ENCODE measurements at places on chromosomes 12 and 14.
A peak's percentile ranks its signal among the peaks of the same experiment; 100 is the strongest.

DNA sequence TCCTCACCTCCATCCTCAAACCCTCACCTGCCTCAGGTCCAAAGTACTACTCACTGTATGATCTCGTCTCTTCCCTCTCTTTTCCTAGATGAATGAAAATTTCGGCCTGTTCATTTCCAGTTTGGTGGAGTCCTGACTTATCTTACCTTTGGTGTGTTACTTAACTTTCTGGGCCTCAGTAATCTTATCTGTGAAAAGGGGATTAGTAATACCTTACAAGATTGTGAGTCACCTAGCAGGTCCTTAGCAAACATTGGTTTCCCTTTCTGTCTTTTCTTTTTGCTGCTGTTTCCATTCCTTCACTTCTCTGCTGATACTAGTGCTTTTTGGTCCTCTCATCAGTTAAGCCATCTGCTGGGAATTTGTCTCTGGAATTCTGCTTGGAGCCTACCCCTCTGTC is 52.8 kb downstream of the AKAP6 start:
- DNase-seq = peak; percentile 48

DNA sequence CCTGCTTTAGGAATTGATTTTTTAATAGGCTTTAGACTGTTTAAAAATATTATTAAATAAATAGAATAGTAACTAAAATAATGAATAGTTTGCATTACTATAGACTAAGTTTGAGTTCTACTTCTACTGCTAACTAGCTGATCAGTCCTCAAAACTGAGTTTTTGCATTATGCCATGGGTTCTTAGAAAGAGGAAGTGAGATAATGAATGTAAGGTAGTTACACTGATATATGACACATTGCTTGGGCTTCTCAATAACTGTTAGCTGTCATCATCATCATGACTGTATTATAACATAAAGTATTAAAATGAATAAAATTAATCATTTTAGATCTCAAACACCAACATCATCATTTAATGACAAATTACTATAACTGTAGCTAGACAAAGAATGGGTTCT is 949.7 kb downstream of the TRHDE start:
- DNase-seq = no peak

DNA sequence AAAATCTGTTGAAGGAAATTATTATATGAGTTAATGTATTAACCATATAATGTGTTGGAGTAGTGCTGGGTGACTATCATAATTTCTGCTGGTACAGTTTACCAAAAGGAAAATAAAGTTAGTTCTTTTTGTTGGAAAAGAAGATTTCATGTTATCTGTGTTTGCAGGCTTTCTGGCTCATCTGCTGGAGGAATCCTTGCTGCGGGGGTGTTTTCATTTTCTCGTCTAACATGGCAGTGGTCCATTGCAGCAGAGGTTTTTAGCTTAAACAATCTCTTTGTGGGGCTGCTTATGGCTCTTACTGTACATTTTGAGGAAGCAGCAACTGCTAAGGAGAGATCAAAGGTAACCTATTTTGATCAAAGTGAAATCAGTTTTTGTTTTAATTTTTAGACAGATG is 24.1 kb downstream of the TMEM260 start:
- DNase-seq = peak; percentile 15

GRCh38 chr14:102804858-102805257 is 27.6 kb downstream of the TRAF3 start:
- no peak for DNase-seq

- no peak for DNase-seq
These were observed 201.7 kb downstream of the EXOC5 start for GRCh38 chr14:57066887-57067513.

DNA sequence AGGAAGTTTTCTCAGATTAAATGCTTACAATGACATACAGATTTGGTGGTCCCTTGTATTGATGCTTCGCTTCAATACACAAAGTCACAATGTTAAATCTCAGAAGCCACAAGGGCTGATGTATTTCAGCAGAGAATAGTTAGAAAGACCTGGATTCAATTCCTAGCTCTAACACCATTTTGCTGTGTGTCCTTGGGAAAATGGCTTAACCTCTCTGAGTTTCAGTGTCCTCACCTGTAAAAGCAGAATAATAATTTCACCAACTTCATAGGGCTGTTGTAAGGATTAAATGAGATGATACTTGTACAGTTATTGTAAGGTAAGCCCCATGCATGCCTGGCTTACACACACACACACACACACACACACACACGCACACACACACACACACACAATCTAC is 30.3 kb downstream of the P2RX7 start:
- no peak for DNase-seq

DNA sequence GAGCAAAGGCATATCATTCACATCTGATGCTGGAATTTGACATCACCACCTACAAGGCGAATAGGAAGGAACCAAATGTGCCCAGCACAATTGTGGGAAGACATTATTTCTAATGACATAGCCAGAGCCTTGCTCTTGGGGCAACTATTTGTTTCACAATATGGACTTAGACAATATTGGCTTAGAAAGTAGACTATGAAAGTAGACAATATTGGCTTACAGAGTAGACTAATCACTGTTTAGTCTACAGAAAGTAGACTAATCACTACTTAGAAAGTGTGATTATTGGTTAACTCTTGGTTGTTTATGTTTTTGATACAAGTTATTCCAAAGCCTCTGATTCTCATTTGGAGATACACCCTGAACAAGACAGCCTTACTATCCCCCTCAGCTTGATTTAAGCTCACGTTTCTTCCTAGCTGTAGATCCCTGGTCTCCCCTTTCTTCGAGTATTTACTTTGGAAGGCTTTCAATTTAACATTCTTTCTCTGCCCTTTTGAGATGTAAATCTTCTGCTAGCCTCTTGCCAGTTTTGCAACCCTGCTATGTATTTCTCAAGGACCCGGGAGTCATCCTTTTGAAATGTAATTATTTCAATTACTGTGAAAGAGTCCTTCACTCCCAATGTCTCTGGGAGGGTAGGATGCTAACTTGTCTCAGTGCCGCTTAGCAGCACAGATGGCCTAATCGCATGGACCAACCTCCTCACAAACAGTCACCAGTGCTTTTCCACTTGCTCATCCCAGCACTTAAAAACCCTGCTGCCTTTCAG is 843.2 kb downstream of the GALC start:
- DNase-seq = no peak

DNA sequence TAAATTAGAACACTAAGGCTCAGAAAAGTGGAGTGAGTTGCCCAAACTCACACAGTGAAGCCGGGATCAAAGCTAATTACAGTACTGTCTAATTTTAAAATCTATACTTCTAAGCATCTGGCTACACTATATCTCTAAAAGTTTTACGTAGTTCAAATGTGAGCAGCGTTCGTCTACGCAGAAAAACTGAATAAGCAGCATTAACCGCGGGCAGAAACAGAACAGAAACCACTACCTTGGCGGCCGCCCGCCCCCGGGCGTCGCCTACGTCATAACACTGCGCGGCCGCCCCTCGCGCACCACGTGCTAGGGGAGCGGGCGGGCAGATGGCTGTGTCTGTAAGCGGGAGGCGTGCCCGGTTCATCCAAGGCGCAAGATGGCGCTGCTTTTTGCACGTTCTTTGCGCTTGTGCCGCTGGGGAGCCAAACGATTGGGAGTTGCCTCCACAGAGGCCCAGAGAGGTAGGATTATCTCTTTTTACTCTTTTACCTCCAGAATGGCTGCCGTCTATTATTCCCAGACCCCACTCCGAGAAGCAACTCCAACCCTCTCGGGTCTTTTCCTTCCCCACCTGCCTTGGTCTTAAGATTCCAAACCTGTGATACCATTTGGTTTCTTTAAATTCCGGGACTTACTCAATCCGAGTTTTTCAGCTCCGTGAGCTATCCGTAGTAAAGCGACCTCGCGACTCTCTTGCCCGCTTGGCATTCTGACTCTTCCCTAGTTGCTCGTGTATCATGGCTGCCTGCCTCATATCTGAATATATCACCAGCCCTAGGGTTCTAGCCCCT is at the start of gene SPRYD4:
Gene SPRYD4, plus strand, starts transcription at position 363 of the 791 bp plus-strand sequence. Its CDS starts 14 bp downstream, at position 377.
- DNase-seq = peak; percentile 86

DNA sequence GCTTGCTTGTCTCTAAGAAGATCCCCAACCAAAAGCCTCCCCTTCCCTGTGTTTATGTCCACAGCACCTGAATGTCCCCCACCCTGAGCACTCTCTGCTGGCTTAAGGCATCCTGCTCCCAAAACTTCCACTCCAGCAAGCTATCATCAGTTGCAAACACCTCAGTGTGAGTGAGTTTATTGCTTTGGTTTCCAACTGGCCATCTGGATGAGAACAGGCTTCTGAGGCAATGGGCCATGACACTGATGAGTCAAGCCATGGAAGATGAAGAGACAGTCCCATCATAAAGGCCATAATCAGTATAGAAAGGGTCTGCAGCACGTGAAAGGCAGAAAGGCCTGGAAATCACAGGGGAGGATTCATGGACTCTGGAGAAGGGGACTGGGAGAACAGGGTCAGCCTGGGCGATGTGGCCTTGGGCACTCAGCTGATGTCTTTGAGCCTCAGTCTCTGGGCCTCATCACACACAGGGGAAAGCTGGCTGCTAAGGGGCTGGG is 12.8 kb downstream of the CMKLR1 start:
- DNase-seq = no peak

DNA sequence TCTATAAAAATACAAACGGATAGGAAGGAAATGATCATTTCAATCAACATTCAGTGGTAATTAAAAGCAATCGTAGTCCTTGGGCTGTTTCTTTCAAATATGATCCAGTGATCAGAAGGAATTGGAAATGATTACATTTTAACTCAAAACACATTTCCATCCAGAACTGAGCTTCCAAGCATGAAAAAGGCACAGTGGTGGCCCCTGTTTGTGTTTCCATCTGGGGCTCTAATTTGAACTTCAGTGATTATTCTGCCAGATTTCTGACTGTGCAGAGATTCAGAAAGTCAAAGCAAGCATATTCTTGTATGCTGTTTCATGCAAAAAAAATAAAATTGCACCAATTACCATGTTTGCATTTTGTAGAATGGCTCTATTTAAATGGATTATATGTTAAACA is 157.0 kb upstream of the LMNTD1 start:
- DNase-seq = no peak

DNA sequence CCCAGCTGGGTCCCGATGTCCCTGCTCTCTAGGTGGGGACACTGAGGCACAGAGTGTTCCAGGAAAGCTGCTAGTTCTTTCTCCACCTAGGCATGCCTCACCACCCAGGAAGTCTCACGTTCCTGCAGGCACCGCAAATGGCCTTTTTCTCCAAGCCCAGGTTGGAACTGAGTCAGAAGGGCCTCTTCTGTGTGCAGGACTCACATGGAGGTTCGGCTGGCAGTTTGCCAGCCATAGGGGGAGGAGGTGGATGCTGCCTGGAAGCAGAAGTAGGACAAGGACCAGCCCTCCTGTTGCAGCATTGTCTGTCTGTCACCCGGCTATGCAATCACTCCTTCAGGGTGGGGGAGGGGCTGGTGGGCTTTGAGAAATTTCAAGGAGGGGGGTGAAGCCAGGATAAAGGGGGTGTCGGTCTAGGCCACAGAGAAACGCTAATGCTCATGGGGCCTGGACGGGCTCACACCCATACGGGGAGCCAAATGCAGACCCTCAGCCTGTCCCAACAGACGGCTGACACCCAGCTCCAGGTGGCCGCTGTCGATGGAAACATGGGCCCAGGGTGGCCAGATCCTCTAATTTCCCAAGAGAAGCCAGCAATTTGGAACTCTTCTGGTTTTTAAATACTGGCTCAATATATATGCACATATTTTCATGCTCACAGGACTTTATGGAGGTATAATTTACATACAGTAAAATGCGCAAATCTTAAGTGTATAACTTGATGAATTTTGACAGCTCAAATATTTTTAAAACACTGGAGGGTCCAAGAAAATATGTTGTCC is 120.5 kb downstream of the PHETA1 start:
- DNase-seq = peak; percentile 2

DNA sequence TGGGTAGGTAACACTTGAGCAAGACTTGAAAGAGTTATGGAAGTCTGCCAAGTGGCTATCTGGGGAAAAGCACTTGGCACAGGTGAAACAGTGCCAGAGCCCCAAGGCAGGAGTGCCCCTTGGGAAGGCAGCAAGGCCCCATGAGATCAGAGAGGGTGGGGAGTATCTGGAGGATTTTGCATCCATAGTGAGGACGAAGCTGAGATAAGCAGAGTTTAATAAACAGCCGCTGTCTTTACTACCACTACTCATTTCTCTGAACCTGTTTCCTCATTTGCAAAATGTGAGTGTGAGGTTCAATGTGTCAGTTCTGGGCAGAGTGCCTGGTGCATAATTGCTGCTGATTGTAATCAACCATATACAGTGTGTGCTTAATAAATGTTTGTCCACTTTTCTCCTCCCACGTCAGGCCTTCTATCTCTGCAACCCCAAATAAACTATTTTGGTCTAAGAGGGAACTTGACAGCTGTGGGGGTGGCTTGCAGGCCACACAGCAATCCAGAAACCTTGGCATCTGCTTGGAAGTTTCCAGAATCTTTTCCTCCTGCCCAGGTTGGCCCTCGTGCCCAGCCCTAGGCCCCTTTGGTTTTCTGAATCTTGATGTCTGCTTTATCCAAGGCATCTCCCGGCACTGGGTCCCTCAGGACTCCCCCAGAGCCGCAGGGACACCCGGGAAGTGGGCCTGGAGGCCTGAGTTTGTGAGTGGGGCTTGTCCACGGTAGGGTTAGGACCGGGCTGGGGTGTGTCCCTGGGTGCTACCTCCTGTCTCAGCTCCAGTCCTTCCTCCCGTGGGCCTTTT is 4.5 kb downstream of the ABCB9 start:
- peak; percentile 60 for DNase-seq

- DNase-seq = peak; percentile 23
These were observed 35.7 kb upstream of the ACTN1 start for GRCh38 chr14:69014829-69015259.

DNA sequence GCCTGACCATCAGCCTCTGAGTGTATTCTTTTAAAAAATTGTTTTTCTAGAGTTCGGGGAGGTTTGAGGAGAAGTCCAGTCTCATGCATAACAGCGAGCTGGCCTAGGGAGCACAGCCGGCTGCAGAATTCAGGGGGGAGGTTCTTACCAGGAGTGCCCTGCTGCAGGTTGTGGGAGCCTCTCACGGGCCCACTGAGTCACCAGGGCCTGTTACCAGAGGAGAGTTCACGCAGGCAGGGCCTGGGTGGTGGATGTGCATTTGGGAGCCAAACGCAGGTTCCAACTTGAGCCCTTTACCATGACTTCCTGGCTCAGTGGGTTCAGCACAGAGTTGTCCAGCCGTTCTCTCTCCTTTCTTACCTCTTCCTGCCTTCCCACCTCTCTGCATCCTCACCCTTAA is 14.4 kb downstream of the CD9 start:
- DNase-seq = no peak

DNA sequence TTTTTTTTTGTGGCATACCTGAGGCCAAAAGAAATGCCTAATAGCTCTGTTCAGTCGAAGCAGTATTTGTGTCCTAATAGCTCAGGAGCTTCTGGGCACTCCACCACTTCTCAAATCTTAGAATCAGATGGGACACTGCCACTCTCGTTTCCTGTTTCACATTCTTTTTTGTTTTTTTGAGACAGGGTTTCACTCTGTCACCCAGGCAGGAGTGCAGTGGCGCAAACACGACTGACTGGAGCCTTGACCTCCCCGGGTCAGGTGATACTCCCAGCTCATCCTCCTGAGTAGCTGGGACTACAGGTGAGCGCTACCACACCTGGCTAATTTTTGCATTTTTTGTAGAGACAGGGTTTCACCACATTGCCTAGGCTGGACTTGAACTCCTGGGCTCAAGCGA is 52.7 kb downstream of the SPPL3 start:
- DNase-seq = no peak

GRCh38 chr12:6340745-6341416 is 995 bp downstream of the TNFRSF1A start:
- DNase-seq = no peak
